ENCODE measurements at places on chromosomes 16 and 17.

GRCh38 chr17:57305908-57306504 is 49.7 kb downstream of the MSI2 start:
- DNase-seq = no peak

DNA sequence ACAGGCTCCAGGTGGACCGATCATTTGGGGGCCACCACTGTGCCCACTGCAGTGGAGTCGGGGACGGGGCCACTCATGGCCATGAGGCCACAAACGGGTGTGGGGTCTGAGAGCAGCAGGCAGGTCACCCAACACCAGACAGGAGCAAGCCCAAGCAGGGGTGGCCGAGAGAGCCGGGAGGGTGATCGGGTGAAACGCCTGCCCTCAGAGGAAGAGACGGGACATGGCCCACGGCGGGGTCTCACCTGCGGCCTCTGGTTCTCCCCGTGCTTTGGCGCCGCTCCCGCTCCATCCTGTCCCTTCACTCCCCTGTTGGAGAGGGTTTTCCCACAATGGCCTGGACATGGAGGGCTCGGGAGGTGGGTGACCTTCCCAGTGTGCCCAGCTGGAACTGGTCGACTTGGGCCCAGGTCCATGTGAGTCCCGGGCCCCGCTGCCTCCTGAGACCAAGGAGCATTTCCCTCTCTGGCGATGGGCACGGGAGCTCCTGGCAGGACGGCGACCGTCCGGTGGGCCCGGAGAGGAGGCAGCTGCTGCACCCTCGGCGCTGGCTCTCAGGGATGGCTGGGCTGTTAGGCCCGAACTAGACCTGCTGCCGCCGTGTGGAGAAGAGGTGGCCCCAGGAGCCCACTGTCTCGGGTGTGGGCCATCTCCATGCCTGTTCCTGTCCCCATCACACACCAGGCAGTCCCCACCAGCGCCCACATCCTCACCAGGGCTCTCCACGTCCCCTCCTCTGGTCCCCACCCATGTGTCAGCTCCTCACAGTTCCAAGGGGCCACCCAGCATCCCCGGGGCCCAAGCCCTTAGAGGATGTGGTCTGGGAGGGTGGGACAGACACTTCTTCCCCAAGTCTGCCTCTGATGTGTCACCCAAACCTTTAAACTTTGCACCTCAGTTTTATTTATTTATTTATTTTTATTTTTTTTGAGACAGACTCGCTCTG is 13.4 kb upstream of the BAHCC1 start:
- DNase-seq = no peak

- peak; percentile 52 for DNase-seq
These were observed 27.2 kb downstream of the CLEC16A start for GRCh38 chr16:10971560-10971961.

DNA sequence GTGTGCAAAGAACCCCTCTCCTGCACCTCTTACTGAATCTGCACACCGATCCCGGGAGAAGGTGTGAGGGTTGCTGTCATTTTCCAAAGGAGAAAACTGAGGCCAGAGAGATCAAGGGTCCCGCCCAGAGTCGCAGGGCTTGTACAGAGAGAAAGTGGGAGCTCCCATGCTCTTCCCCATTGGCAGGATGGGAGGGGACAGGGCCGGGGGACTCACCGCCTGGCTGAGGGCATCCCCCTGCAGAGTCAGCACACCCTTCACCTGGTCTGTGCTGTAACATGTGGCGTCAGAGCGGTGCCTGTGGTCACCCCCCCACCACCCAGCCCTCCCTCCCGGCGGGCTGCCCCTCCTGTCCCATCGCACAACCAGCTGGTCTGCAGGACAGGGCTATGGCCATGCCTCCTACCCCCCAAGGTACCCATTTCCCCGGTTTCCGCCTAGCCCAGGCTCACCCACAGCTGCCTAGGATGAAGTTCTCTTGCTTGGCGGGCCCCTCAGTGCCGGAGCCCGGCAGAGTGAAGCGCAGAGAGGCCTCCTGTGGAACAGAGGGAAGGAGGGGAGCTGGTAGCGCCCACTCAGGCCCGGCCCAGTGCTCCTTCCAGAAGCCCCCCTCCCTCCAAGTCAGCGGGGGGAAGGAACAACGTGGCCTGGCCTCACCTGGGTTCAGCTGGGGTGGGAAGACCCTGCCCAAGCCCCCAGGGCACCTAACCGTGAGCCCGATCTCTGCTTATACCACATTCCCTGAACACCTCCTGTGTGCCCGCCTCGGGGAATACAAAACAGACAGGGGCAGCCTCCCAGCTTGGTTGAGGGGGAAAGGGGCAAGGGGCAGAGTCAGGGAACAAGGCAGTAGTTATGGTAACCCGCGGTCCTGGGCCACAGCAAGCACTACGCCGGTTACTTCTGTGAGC is 1.1 kb downstream of the ROGDI start:
- DNase-seq = no peak

DNA sequence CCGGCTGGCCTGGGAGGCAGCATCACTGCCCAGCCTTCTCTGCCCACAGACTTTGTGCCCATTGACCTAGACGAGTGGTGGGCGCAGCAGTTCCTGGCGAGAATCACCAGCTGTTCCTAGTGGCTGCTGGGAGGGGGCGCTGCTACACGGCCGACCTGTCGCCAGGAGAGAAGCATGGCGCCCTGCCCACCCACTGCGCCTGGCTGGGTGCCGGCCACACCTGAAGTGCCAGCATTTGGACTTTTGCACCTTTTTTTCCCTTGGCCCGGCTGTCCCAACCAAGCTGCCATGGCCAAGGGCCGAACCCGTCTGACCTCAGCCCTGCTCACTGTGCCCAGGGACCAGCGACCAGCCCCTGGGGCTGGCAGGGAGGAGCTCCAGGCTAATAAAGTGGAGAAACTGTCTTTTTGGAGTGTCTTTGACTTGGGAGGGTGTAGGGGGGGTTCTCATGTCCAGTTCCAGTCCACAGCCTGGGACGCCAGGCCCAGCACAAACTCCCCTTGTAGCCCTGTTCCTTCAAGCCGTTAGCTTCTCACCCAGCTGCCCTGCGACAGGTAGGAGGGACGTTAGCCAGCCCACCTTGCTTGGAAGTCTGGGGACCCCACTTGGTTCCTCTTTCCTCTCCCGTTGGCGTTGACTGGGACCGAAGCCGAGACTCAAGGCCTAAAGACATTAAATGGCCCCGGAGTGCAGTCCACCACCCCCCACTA is 939 bp upstream of the WDR90 start:
- peak; percentile 60 for DNase-seq

GRCh38 chr17:69142175-69142802 is 594 bp upstream of the ABCA6 start:
- no peak for DNase-seq

GRCh38 chr16:85271198-85271597 is 158.9 kb upstream of the CIBAR2 start:
- DNase-seq = no peak

GRCh38 chr16:3383045-3383448 is 17.8 kb downstream of the ZSCAN32 start:
- DNase-seq = no peak

GRCh38 chr17:6393351-6393952 is 41.5 kb downstream of the AIPL1 start:
- no peak for DNase-seq

DNA sequence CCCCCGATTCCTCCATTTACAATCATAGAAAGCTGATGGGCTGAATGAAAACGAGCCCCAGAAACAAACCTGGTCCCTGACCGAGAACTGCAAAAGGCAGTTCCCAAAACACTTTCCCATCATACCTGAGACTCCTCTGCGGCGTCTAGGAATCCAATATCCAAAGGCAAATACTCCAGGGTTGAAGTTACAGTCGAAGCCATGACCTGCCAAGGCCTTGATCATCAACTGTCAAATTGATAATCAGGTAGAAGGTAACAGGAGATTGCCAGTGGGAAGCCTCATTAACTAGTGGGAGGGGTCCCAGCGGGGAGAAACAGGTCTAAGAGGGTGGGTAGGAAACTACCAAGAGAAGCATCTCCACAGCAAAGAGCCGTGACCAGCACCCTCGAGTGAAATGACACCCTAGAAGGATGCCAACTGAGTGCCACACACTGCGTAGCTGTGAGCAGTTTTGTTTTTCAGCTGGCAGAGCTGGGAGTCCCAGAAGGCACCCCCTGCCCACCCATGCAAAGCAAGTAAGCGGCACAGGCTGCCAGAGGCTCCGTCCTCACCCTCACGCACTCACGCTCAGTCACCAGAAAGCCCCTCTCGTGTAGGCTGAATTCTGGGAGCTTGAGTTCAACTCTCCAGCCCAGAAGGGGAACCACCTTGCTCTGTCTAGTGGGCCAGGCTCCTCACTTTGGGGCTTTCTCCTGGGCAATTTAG is 146.1 kb downstream of the GAS7 start:
- DNase-seq = no peak

- DNase-seq = no peak
These were observed 9.9 kb downstream of the NDEL1 start for GRCh38 chr17:8445536-8445935.

DNA sequence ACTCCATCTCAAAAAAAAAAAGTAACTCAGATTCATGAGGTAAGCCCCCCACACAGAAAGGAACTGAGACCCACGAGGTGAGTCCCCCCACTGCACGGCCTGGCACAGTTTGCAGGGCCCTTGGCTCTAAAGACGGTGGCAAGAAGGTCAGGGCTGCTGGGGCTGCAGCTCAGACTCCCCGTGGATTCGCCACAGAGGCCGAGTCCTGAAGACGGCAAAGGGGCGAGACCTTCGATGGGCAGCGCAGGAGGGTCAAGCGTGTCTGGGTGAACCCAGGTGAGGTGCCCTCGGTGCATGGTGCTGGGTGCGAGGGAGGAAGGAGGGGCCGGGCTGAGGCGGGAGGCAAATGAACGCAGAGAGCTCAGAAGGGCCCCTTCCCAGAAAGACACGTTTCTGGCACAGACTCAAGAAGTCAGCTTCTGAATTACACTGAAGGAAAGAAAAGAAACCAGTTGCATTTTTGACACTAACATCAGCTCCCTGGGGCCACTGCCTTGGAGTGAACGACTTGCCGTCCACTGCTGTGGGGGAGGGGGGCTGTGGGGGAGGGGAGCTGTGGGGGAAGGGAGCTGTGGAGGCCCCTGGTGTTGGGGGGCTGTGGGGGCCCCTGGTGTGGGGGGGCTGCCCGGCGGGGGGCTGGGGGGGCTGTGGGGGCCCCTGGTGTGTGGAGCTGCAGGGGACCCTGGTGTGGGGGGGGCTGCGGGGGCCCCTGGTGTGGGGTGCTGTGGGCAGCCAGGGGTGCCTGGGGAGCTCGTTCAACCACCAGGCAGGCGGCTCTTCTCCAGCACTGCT is 69.8 kb upstream of the METRNL start:
- no peak for DNase-seq

DNA sequence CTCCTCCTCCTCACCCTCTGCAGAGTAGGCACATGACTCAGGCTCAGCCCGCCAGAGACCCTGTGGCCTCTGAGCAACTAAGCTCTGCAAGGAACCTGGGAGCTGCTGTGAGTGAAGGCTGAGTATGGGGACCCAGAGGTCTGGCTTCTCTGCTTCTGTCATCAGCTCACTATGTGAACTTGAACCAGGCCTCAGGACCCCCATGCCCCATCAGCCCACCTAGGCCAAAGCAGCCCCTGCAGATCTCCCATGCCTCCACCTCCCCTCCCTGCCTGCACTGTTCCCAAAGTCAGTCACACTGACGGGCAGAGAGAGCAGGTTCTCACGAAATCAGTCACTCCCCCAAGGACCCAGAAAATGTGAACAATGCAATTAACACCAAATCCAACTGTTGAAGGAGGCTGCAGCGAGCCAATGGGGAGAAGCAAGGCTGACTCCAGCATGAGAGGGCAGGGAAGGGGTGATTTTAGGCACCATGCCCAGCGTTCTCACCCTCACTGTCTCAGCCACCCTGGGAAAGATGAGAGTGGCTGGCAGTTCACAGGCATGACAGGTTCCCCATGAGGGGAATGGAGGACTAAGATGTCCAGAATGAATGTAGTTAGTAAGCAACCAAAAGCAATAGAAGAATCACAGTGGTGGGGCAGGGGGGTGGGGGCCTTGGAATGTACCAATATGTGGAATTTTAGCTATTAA is 60.6 kb downstream of the BEAN1 start:
- no peak for DNase-seq

- DNase-seq = no peak
These were observed 902 bp downstream of the DLX4 start for GRCh38 chr17:49969795-49970389.

DNA sequence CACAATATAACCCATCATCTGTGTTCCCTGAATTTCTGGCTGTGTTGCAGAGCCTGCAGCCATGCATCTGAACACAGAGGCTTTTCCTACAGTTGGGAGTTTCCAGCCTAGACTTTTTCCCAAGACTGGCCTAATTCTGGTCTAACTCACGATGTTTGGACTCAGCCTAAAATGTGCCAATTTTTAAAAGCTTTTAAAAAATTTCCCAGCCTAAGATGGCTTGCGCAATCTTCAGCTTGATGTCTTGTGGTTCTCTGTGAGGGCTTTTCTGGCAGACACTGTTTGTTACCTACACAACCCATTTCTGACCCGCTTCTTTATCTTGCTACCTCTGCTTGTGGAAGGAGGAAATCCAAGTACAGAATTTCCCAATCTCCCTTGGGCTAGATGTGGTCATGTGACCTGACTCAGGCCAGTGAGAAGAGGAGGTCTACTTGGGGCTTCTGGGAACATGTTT is 72.7 kb upstream of the GAS7 start:
- no peak for DNase-seq

DNA sequence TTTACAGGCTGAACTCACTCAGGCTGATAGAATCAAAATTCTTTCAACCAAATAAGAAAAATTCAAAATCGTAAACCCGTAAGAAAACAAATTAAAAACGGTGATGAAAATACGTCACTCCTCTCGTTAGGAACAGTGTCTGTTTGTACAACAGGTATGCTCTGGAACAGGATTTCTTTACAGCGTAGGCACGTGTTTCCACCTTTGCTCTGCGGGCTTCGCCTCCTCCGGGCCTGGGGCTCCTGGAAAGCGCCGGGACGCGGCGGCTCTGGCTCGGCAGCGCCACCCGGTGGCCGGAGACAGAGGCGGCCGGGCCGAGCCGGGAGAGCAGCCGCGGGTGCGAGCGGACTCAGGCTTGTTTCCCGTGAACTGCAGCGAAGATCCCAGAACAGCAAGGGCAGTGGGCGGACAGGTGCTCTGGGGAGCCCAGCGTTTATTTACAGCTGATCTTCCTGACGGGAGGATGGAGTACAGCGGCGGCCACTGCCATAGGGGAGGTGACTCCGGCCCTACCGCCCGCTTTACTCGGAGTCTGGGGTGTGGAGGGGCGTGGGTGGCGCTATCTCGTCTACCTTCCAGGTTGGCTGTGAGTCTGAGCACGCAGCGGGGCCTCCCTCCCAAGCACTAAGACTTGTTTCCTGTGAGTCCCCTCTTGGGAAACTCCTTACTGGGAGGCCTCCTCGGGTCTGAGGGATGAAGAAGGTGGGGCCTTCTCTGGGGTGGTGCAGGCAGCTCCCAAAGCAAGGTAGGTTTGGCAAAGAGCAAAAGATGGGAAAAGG is 40.5 kb upstream of the ATP2A3 start:
- no peak for DNase-seq

Data from RCC 7860 (cell line).